ENCODE measurements at places on chromosomes 4 and X.

GRCh38 chrX:97389761-97390192 is 506.1 kb downstream of the RPA4 start:
- DNase-seq, result no peak

DNA sequence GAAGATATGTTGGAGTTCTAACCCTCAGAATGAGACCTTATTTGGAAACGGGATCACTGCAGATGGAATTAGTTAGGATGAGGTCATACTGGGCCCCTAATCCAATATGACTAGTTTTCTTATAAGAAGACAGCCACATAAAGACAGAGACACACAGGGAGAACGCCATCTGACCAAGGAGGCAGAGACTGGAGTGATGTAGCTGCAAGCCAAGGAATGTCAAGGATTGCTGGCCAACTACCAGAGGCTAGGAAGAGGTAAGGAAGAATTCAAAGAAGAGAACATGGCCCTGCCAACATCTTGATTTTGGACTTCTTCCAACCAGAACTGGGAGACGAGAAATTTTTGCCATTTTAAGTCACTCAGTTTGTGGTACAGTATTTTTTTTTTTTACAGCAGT is 152.8 kb upstream of the DIPK2B start:
- DNase-seq, result no peak

DNA sequence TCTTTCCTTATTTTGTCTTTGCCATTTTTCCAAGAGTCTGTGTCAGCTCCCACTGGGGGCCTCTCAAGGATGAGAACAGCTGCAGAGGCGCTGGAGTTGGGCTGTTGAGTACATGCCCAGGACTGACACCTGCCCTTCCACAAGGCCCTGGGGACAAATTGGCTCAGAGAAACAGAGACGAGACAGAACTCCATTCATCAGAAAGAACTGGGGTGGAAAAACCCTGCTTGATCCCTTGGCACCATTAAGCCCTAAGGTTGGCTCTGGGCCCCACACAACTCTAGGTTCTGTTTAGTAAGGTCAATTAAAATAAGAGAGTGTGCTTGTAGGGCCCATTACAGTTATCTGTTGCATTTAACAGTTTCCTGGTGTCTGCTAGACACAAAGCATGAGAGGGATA is 63.6 kb downstream of the DCX start:
- DNase-seq, result no peak

DNA sequence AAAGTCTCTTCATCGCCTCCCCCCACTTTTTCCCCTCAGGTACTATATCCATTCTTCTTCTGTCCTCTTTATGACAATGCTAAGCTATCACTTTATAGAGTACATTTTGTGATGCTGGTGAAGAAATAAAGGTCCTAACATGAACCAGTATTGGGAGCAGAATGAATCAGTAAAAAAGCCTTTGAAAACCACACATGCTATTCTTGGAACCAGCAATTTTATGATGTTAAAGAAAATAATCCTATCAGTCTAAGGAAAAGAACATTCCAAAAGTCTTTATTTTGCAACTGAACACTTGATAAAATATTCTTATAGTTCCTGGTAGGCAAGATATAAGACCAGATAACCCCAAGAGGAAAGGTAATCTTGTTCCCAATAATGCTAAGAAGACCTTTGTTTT is 107.8 kb upstream of the MCF2 start:
- DNase-seq, result no peak

DNA sequence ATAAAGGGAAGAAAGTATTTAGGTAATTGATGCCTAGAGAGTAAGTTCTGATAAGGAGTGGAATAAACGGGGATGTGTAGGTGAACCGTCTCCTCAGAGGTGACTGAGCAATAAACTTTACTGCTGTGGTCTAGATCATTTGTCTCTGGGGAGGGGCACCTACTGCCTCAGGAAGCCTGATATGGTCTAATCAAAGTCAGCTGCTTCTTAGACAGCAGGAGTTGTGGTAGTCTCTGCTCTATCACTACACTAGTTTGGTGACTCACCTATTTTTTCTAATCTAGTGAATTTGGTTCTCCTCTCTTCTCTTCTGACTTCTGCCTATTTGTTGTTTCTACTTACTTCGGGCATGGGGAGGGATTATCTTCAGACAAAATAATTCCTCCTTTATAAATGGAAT is 95.1 kb upstream of the STIM2 start:
- DNase-seq, result no peak

DNA sequence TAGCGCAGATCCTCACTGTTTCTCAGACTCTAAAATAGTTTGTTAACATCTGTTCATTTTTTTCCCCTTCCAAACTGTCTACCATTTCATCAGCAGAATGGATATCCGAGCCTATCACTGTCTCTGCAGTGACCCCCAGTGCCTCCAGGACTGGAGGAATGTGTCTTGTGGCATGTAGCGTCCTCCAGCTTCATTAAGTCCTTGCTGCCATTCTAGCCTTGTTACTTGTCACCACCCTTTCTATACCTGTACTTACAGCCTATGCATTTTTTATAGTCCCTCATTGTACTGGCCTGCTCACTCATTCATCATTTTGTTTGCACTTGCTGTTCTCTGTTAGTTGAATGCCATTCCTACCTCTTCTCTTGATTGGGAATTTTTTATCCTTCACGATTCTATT is 179.1 kb downstream of the BMPR1B start:
- DNase-seq, result no peak

DNA sequence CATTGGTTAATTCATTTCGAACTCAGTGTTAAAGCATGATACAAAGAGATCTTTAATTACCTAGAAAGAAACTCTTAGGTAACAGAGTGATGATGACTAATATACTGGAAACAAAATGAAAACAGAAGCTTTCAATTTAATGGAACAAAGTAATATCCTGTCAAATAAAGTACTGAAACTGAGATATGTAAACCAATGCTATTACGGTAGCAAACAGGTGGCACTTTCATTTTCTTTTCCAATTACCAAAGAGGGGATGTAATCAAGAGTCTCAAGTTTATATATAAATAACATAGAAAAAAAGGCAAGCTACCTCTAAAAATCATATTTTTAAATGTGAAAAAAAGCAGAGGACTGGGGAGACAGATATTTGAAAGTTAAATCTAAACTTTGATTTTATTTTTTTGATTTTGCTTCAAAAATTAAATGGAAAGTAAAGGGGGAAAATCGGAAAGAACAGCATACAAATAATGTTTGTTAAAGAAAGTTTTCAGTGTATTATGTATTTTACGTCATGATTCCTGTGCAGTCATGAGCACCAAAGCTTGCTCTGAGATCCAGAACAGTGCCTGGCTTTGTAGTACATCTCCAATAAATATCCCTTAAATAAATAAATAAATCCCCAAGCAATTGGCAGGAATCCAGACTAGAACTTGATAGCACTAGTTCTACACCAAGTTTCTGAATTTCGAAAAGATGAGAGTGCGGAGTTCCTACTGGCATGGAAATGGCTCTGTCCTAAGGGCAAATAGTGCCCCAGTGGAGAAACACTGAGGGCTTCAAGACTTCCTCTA is 25.0 kb upstream of the RAPGEF2 start:
- no peak for DNase-seq

DNA sequence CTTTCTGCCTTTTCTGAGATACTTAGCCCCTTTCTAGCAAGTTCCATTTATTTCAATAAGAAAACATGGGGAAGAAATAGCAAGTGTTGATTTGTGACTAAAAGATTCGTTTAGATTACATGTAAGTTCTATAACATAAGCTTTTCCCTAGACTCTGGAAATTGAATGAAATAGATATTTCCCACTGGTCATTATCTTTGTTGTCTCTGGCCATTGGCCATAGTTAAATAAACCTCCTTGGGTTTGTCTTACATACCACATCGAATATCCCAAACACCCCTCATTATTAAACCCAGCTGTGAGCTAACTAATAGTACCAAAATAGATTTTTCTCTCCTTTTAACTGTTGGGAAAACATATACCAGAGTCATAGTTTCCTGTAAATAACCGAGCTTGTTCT is 534.8 kb downstream of the IQCM start:
- DNase-seq, result no peak

DNA sequence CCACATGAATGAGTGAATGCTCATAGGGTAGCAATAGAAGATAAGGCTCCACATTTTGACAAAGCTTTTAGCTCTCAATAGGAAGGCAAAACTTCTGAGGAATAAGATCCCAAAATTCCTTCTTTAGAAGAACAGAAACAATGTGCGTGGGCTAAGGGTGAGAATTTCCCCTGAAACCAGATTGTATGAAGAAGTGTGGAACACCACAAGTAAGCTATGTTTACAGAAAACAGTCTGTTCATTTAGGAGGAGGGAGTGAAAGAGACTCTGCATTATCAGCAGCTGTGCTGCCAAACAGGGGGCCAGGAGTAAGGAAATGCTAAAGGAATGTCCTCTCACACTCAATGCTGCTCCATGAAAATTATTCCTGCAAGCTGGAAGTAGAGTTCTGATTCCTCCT is 851.6 kb downstream of the CENPC start:
- no peak for DNase-seq

- no peak for DNase-seq
Observed at GRCh38 chrX:10797466-10797865, 177.1 kb upstream of the MID1 start.

DNA sequence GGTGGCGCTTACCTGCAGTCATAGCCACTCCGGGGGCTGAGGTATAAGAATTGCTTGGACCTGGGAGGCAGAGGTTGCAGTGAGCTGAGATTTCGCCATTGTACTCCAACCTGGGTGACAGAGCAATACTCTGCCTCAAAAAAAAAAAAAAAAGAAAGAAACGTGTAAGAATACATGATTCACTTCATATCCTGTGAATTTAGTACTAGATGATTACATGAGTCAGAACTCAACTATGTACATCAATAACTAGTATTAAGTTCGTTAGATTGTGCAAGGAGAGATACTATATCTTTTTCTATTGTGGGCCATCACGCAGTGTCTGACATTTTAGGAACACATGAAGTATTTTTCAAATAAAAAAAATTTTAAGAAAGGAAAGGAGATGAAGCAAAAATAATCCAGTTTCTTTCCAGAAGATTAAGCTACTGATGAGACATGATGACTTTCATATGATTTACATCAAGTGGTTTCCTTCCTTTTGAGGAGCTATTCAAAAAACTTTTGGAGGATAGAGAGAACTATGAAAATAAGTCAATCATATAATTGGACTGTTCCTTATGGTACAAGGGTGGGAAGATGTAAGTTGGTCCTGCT is 64.7 kb upstream of the EXOC1L start:
- DNase-seq, result no peak

- DNase-seq, result peak; percentile 87
Observed at GRCh38 chr4:25913851-25914669, at the start of gene SMIM20. TSS of gene SMIM20 (plus strand) at chr4:25914220. CDS start at chr4:25914314, 94 bp downstream.

DNA sequence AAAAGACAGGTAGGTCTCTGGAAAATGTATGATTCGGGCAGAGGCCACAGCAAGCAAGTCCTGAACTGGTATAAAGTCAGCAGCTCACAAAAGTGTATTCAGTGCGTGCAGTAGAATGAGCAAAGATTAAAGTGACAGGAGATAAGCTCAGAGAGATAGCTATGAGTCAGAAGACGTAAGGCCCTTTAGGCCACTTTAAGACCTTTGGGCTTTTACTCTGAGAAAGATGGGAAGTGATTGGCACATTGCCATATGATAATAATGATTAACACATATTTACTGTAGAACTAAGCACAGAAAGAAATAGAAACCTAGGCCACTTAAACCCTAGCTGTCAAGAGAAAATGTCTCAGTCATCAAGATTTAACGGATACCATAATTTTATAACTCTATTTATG is 51.7 kb downstream of the TBCK start:
- no peak for DNase-seq

- DNase-seq, result no peak
Observed at GRCh38 chrX:108993909-108994308, 257.5 kb upstream of the IRS4 start.

- no peak for DNase-seq
Observed at GRCh38 chr4:184279496-184280061, 61.9 kb upstream of the ENPP6 start.

GRCh38 chrX:21373637-21374162 is 518 bp upstream of the CNKSR2 start:
- no peak for DNase-seq

- no peak for DNase-seq
Observed at GRCh38 chr4:6348408-6348807, 78.8 kb downstream of the WFS1 start.

DNA sequence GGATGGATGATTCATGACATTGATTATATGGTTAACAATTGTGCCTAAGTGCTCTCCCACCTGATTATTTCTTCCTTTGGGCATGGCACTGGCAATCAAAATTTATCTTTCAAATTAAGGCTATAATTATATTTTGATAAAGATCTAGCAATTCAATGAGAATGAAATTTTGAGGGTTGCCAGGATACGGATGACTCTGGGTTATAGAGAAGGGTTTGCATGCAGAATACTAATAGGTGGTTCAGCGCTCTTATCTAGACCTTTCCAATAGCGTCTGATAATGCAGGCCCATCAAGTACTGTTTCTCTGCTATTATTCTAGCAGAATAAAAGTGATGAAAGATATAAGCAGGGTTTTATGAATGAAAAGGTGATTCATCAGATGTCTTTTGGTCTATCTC is 74.9 kb upstream of the SCML1 start:
- DNase-seq, result no peak

DNA sequence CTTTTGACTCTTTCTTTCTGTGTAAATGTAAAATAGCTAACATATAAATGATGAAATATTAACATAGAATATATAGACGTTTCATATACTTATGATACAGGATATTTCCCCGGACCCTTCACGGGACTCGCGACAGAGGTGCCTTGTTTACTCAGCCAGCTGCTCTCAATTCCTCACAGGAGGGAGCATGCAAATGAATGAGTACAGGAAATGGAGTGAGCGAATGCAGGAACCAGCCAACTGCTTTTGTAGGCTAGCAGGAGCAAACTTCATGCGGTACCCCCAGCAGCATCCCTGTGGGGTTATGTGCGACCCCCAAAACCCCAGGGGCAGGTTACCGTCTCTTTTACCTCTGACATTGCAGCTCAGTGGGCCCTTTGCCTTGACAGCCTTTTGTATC is 110.3 kb upstream of the PDHA2 start:
- DNase-seq, result no peak

DNA sequence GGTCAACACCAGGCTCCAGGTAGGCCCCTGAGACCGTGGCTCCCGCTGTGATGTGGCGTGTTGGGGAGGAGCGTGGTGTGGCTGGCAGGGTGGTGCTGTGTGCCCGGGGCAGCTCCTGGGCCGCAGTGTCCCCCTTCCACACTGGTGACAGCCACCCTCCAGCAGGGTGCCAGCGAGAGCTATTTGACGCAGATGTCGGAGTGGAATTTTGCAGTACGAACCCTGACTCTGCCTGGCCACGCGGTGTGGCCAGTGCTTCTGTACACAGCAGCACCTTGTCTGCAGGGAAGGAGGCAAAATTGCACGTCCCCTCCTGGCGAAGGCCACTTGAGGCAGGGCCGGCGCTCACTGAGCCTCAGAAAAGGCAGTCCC is 53.2 kb downstream of the CPZ start:
- DNase-seq, result no peak

All from substantia nigra (tissue), 51 donors.